ENCODE measurements at places on chromosomes 2 and 18. TPM values are rescaled to one million over a fixed set of nuclear protein-coding genes. Genes with fewer than 3 reads are reported as not detected.

KRCC1 gene
- total RNA-seq = 41.7 TPM

MZT2A gene
- total RNA-seq = 197 TPM

EMILIN2 gene
- 1.7 TPM for total RNA-seq

SLC4A3 gene
- total RNA-seq = 11.4 TPM

TMEM247 gene
- total RNA-seq = not detected

POTEC gene
- total RNA-seq = 0.98 TPM

PARD6G gene
- total RNA-seq = 8.8 TPM

PJVK gene
- 0.31 TPM for total RNA-seq

SLC4A5 gene
- total RNA-seq = not detected

TXNDC2 gene
- total RNA-seq = 0.05 TPM

IFT172 gene
- total RNA-seq = 39.8 TPM

IL1RN gene
- 0.41 TPM for total RNA-seq

DNAJC5G gene
- not detected for total RNA-seq

OSBPL1A gene
- total RNA-seq = 54.2 TPM

RAX gene
- not detected for total RNA-seq

CYP27C1 gene
- total RNA-seq = 1.1 TPM

LRRTM4 gene
- 0.36 TPM for total RNA-seq

GDF7 gene
- total RNA-seq = 0.10 TPM

SP140 gene
- 0.65 TPM for total RNA-seq

TYMS gene
- 47.8 TPM for total RNA-seq

VWC2L gene
- not detected for total RNA-seq

NPAS2 gene
- 5.2 TPM for total RNA-seq

APCDD1 gene
- total RNA-seq = not detected

UPP2 gene
- total RNA-seq = not detected

PPP1R1C gene
- total RNA-seq = 4.8 TPM

PRSS56 gene
- not detected for total RNA-seq

TRIM43 gene
- not detected for total RNA-seq

TMEM200C gene
- total RNA-seq = not detected

C2orf92 gene
- 8.6 TPM for total RNA-seq

MAP3K19 gene
- total RNA-seq = not detected

PEX13 gene
- total RNA-seq = 82.4 TPM

SMPD4 gene
- 38.5 TPM for total RNA-seq

All from A172 (cell line).